A549 treated with RU486 at 1 μM for 4 hours (cell line): ENCODE measurements at places on chromosomes 4 and X. TPM values are rescaled to one million over a fixed set of nuclear protein-coding genes. Genes with fewer than 3 reads are reported as not detected.

CPZ gene
- 0.22 to 0.38 TPM (median 0.37 TPM) in 5 replicates for total RNA-seq

FGFRL1 gene
- 14.1 to 24.8 TPM (median 24.6 TPM) in 5 replicates for total RNA-seq

FAM114A1 gene
- 21.9 to 42.4 TPM (median 31.8 TPM) in 5 replicates for total RNA-seq

CT45A10 gene
- 0.13 to 0.56 TPM (median 0.33 TPM) in 3 of 5 replicates, not detected in the others for total RNA-seq

FRMD7 gene
- total RNA-seq: not detected in 5 replicates

ZRSR2 gene
- 9.8 to 13.3 TPM (median 11.3 TPM) in 5 replicates for total RNA-seq
